ENCODE measurements at places on chromosomes 13 and 19.

GRCh38 chr19:58014141-58014540 is 11.5 kb upstream of the ZNF606 start:
- DNase-seq = no peak

DNA sequence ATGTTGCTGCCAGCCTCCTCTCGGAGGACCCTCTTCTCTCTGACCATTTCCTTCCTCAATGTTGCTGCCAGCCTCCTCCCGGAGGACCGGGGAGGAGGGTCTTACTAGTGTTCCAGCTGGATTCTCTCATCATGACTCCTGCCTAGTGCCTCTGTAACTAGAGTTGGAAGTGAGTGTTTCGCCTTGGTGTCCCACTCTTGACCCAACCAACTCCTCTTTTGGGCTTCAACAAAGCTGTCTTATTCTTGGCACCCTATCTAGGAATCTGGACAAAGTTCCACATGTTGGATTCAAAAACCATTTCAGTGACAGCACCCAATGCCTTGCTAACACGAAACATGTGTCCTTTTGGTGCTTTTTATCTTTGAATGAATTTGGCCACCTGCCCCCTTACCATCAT is 165.4 kb downstream of the GPC5 start:
- no peak for DNase-seq

DNA sequence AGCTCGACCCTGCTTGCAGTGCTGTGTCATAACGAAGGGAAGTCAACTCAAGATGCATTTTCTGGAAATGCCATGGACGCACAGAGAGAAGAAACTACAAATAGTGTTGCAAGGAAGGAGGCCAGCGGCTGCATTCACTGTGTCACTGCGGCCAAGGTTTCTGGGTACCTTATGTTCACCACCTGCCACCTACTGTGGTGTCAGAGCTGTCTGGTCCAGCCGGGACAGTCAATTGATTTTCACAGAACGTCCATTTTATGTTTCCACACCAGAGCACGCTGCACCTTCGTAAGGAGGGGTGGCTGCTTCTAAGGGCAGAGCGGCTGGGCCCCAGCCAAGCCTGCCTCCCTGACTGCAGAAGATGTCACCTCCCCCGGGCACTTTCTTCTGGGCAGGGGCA is 17.7 kb downstream of the TSHZ3 start:
- DNase-seq = no peak

GRCh38 chr19:33797802-33798671 is 1.4 kb downstream of the KCTD15 start:
- no peak for DNase-seq

DNA sequence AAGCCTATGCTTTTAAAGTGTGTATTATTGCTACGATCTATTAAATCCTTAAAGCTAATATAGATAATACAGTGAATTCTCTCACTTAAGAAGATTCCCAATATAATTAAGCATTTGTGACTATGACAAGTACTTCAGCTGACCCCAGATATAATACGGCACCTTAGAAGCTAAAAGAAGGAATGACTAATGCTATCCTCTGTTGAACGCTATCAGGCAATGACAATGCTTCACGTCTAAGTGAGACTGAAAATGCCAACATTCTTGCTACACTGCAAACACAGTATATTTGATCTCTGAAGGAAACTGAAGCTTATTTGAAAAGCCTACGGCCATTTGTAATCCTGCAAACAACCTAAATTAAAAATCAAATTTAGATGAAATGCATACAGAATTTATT is 19.7 kb downstream of the VWA8 start:
- no peak for DNase-seq

DNA sequence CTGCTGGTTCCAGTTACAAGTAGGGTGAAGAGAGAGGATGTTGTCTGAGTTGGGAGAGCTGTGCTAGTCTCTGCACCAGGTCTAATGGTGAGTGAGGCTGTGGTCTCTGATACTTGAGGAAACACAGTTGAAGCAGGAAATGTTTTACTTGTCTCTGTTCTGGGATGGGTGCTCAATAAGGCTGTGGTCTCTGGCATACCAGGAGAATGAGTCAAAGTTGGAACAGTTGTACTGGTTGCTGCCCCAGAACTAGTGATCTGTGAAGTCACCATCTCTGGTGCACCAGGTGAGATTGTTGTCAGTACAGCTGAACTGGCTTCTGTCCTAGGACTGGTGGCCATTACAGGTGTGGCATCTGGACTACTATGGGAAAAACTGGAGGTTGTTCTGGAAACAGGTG is 74.7 kb downstream of the MUC16 start:
- no peak for DNase-seq

DNA sequence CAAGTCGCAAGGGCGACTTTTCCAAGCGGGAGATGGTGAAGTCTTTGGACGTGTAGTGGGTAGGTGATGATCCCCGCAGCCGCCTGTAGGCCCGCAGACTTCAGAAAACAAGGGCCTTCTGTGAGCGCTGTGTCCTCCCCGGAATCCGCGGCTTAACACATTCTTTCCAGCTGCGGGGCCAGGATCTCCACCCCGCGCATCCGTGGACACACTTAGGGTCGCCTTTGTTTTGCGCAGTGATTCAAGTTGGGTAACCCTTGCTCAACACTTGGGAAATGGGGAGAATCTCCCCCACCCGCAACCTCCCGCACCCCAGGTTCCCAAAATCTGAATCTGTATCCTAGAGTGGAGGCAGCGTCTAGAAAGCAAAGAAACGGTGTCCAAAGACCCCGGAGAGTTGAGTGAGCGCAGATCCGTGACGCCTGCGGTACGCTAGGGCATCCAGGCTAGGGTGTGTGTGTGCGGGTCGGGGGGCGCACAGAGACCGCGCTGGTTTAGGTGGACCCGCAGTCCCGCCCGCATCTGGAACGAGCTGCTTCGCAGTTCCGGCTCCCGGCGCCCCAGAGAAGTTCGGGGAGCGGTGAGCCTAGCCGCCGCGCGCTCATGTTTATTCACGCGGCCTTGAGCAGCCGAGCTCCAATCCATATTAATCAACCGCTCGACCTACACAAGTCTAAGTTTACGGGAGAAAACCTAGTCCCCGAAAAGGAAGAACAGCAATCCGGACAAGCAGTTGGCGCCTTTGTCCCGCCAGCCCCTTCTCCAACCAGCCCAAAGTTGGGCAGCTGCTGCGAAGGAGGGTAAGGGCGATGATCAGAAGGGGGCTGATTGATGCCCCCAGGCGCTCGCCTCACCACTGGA is 9.9 kb downstream of the SOX21 start:
- no peak for DNase-seq

GRCh38 chr19:18520848-18521691 is 800 bp downstream of the ELL start:
- no peak for DNase-seq

DNA sequence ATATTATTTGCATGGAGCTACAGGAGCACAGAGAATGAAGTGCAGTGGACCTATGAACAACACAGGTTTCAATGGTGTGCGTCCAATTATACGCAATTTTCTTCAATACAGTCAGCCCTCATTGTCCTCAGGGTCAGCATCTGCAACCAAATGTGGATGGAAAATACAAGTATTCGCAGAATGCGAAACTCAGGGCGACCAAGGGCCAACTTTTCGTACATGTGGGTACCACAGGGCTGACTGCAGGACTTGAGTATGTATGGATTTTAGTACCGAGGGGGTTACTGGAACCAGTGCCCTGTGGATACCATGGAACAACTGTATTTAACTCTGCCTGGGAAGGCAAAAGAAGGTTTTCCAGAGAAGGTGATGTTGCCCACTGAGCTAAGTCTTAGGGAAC is 10.2 kb downstream of the LCP1 start:
- no peak for DNase-seq

DNA sequence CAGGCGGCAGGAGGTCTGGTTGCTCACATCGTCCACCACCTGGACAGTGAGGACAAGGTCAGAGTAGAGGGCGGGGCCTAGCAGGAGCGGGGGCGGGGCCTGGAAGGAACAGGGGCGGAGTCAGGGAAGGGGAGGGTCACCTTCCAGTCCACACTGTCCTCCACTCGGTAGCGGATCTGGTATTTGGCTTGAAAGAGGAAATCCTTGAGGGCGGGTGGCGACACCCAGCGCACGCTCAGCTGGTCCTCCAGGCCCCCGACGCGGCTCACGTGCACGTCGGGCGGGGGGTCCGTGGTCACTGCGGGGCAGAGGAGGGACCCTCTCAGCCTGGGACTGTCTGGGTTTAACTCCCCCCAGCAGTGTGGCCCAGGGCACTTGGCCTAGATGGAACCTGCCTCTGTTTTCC is 8.2 kb downstream of the REX1BD start:
- no peak for DNase-seq

All from BJ (cell line).